ENCODE measurements at places on chromosomes 4 and X.

DNA sequence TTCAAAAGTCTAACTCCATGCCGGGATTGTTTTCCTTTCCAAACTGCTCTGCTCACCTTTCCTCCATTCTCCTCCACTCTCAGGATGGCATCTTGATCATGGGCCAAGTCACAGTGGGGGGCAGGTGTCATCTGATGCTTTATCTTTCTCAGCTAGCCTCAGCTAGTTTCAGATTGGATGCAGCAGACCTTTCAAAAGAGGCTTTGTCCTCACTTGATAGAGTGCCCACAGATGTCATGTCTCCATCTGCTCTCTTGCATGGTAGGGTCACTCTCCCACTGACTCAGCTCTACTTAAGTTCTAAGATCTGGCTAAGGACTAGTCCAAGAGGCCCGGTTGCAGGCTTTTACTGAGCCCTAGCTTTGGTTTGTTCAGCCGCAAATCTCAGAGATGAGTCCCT lies 341.8 kb upstream of the GALNT7 start:
- DNase-seq, result peak; percentile 39

DNA sequence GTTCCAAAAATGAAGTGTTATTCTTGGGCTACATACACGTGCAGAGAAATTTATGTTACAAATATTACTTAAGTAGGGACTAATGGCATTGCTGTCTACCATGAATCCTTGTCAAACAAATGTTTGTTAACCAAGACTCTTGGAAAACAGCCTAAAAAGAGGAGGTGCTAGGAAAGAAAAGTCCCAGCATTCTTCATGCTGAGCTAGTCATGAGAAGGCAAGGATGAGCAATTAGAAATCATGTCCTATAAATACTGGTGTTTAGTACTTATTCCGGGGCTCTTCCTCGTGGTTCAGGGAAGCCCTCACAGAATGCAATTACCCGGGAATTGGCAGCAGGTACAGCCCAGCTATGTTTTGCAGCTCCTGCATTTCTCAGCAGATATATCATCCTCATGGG lies 378.1 kb upstream of the FTHL17 start:
- no peak for DNase-seq

DNA sequence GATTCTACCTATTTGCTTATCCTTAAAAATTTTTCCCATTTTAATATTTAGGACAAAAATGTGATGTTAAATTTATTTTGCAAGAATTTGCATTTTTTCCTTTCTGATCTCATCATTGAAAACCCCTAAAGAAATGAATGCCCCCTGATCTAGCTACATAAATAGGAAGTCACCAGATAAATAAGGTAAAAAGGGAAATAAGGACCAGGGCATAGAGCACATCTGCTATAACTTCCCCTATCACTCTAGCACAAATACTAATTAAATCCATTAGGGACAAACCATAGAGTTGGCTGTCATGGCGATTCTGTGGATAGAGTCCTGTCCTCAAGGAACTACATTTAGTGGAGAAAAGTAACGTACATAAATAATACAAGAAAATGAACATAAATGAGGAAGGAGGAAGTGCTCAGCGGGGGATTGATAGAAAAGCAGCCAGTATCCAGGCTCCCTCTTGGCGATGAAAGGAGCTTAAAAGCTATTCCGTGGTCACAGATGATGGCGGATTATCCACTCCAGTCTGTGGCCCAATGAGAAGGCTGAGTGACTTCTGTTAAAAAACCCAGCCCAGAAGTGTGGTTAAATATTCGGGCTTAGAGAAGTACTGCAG lies 76.9 kb upstream of the RPL34 start:
- no peak for DNase-seq

GRCh38 chr4:75172551-75172950 lies 239.6 kb downstream of the PARM1 start:
- no peak for DNase-seq

- no peak for DNase-seq
Observed at GRCh38 chr4:1502501-1502886, 96.3 kb upstream of the NKX1-1 start.

DNA sequence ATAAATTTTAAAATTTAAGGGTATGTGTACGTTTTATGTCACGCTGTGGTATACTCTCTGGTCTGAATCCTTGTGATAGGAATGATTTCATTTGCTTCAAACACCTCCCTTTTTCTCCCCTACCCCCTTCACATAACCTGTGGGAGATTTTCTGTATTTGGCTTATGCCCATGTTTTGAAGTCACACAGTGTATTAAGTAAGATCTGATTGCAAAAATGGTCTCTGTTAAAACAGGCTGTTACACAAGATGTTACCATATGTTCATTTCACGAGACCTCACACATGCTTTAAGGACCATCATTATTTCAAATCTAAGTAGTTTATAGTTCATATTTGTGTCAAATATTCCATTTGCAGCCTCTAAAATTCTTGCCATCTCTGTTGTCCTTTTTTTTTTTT lies 63.5 kb downstream of the TMEM131L start:
- no peak for DNase-seq

DNA sequence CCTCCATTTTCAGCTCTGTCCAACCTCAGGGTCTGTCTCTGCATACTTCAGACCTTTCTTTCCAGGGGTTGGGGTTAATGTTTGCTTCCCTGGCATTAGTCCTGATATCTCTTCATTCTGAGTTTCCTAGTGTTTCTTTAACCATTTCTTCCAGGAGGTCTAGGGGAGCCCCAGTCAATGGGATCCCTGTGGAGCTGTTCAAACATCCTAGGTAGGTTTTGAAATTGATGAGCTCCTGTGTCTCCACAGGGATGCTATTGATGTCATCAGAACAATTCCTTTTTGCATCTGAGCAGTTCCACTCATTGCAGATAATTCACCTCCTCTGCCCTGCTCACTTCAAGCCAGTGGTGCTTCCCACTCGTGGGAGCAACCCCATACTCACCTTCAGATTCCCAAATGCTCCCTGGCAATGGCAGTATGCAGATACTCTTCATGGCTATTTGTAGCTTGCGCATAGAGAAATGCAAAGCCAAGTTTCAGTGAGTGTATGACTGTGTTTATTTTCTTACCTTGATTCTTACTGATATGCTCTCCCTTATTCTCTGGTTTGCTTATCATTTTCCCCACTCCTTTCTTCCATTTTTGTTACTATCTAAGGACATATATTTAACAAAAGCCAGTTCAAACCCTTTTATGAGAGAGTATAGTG lies 33.7 kb upstream of the LIMCH1 start:
- no peak for DNase-seq

- DNase-seq, result no peak
Observed at GRCh38 chr4:152613841-152614721, 65.7 kb downstream of the TMEM154 start.

GRCh38 chr4:168163106-168163505 lies 70.8 kb downstream of the ANXA10 start:
- no peak for DNase-seq

DNA sequence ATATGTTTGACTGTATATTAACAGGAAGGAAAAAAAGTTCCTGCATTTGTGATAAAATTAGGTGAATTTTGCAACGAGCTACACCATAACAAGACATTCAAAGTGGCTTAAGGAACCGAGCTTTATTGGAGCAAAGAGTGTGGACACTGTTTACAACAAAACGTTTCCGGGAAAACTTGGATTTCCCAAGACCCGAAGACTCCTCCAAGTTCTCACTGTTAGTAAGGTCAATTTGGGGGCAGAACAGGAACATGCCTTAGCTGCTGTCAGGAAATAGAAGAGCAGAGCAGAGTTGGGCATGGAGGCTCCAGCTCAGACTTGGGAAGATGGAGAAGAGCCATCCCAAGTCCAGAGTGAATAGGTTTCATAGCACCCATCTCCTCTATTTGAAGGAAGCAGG lies 16.5 kb downstream of the ADH6 start:
- DNase-seq, result no peak

- no peak for DNase-seq
Observed at GRCh38 chr4:17816142-17816541, 5.4 kb downstream of the NCAPG start.

DNA sequence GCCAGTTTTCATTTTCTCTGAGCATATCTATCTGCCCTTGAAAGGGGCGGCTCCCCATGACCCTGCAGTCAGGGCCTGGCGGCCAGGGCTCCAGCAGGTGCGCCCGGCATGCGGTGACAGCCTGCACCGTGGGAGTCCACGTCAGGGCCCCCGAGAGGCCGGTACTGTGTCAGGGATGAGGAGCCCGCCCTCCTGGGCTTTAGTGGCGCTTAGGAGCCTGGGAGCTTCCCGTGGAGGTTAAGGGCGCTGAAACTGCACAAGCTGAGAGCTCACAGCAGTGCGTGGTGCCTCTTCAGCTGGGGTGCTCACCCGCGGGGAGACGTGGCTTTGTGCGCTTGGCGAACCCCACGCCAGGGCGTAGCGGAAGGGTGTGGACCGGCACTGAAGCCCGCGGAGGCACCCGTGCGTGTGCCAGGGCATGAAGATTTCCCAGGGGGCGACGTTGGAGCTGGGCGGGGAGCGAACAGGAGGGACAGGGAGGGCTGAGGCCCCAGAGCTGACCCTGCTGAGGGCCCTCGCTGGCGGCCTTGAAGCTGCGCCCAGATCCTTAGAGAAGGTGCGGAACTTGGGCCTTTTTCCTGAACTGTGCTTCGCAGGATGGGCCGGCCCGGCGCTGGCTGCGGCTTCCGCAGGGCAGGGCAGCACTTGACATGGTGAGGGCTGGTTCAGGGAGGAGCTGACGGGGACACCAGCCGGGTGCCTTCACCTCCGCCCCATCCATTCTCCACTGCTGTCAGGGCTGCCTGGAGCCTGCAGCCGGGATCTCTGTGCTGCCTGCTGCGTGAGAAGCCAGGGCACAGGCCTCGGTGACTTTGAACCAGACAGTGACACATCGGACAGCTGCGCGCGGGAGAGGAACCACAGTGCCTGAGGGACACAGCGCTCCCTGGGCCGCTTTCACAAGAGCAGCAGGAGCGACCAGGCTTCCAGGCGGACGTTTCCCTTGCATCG lies 32.9 kb downstream of the HTT-AS start:
- DNase-seq, result no peak

- DNase-seq, result no peak
Observed at GRCh38 chrX:132144061-132144460, 16.2 kb upstream of the FRMD7 start.

- no peak for DNase-seq
Observed at GRCh38 chr4:112302320-112303274, 5.4 kb downstream of the ALPK1 start.

- DNase-seq, result no peak
Observed at GRCh38 chr4:97500423-97500822, 642.9 kb downstream of the STPG2 start.

DNA sequence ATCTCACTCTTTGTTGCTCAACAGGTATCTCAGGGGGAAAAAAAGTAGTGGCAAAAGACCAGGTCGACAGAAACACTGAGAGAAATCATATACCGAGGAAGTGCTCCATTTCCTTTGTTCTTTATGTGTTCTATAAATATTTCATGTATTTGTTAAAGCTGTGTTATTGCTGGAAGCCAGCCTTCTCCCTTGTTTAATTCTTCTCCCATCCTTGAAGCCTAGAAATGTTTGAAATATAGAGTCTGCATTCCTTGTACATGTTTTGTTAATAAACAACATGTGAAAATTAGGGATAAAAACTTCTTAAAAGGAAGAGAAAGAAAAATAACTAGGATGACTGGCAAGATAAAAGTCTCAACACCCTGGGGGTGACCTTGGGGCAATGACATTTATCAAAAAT lies 186.2 kb downstream of the ANKRD50 start:
- peak; percentile 16 for DNase-seq

- no peak for DNase-seq
Observed at GRCh38 chr4:160709546-160709945, 1454.3 kb downstream of the FSTL5 start.

DNA sequence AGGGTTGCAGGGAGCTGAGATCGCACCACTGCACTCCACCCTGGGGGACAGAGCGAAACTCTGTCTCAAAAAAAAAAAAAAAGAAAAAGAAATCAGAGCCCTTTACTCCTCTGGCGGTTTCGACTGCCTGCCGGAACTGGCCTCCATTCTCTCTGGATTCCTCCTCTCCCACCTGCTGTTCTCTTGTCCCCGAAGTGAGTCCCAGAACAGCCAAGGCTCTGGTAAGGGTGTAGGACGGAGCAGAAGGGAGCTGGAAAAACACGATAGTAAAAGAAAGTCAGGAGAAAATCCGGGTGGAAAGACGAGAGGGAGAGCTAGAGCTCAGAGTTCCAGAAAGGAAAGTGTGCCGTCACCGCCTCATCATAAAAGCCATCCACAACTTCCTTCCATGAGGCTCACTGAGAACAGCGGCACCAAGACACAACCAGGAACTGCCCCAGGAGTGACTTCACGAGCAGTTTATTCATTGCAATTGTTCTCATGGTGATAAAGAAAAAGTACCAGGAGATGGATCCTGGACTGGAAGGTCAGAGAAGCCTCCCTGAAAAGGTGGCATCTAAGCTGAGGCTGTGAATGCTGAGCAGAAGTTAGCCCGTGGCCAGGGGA lies 12.3 kb downstream of the TLR3 start:
- DNase-seq, result no peak

DNA sequence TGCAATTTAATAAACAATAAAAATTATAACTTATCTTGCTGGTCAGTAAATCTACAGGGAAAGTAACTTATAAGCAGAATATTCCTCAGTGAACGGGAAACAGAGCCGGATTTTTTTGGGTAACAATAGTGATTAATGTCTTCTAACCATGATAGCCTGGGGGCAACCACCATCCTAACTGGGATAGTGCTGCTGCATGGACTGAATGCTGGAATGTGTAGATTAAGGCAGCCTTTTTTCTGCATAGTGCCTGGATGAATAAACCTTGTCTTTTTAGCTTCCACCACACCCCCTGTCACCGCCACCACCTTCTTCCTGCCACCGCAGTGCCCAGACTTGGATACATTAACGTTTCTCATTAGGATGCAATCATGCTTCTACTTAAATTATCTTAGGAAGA lies 83.6 kb upstream of the LNX1 start:
- DNase-seq, result no peak

DNA sequence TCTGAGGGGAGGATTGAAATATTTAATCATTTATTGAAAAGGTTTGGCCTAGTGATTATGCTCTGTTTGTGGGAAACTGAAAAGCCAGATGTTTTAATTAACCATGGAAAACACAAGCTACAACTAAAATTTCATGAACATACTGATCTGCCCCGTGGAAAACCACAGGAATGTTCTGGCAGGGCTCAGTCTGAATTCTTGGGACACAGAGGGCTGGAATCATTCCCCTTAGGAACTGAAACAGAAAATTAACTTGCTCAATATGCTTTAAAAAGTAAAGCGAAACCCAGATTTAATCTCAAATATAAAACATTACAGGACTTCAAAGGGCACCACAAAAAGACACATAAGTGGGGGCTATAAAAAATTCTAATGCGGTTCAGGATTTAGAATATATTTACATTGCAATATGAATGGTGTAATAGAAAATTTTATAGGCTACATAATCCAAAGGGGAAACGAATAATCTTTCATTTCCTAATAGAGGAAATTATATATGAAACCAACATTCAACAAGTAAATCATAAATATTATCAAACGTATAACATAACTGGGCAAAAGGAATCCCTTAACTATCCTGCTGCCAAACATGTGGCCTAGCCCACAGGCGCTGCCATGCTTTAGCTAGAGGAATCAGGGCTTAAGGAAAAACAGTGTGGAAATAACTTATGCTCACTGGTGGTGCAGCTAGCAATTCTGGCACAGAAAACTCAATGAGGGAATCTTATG lies 70.9 kb downstream of the APBB2 start:
- DNase-seq, result no peak
